SW 1271 (cell line): ENCODE measurements at places on chromosomes 13 and 19.

- no peak for DNase-seq
Measured at GRCh38 chr19:32232449-32232848, 113.0 kb upstream of the ZNF507 start.

DNA sequence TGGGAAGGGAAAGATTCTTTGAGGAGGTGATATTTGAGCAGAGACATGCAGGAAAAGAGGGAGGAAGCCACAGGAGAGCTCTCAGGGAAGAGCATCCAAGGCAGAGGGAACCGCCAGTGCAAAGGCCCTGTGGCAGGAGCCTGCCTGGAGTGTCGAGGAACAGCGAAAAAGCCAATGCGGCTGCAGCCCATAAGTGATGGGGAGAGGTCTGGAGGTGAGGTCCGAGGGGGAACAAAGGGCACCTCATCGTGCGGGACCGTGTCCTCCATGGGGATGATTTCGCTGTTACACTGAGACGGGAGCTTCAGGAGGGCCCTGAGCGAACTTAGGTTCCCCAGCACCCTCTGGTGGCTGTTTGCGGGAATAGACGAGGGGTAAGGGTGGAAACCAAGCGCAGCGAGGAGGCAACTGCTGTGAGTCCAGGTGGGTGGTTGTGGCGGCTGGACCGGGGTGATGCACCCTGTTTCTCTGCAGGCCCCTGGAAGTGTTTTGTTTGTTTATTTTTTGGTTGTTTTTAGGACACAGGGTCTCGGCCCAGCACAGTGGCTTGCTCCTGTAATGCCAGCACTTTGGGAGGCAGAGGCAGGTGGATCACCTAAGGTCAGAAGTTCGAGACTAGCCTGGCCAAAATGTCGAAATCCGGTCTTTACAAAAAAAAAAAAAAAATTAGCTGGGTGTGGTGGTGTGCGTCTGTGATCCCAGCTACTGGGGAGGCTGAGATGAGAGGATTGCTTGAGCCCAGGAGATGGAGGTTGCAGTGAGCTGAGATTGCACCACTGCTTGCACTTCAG lies 5.9 kb upstream of the EHD2 start:
- DNase-seq, result peak; percentile 18

GRCh38 chr19:33688171-33688992 lies 66.6 kb downstream of the CHST8 start:
- no peak for DNase-seq

DNA sequence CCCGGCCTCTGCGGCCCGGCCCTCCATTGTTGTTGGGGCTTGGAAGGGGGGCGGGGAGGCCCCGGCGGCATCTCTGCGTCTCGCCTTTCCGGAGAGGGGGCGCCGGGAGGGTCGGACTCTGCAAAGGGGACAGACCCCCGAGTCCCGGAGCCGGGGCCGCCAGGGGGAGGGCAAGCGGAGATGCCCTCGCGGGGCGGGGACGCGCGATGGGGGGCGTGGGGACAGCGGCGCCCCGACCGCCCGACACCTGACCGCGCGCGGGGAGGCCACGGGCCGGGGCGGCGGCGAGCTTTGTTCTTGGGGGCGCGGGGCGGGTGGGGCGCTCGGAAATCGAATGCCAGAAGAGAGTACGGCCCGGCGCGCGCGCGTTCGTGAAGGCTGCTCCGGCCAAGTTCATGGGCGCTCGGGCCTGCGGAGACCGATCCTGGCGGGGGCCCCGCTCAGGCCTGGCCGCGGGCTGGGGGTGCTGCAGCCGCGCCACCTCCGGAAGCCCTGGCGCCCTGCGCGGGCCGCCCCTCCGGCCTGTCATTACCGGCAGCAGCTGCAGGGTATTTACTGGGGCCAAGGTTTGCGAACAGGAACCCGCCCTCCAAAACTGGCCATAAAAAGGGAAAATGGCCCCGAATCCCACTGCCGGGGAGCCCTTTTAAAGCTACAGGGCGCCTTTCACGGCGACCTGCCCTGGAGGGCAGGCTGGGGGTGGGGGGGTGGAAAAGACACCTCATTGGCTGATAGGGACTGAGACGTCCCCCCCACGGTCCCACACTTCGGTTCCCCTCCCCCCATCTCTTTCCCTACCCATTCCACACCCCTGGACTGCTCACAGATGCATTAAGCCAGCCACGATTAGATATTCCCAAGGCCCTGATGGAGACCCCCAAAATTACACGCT lies 11.1 kb upstream of the NANOS3 start:
- no peak for DNase-seq

DNA sequence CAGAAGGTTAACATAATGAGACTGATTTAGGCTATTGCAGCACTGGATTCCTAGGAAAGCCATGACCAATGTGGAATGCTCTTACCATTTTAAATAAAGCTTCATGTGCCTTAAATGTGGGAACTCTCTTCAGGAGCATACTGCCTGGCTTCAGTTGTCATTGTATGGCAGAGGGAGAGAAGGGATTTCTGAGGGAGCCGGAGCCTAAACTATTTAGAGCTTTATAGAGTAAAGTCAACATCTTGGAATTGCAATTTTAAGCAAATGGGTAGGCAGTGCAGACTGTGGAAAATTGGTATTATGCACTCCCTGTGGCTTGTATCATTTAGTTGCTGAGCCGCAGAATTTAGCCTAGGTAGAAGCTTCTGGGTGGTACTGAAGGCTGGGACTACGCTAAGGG lies 2041.4 kb downstream of the PCDH9 start:
- no peak for DNase-seq

DNA sequence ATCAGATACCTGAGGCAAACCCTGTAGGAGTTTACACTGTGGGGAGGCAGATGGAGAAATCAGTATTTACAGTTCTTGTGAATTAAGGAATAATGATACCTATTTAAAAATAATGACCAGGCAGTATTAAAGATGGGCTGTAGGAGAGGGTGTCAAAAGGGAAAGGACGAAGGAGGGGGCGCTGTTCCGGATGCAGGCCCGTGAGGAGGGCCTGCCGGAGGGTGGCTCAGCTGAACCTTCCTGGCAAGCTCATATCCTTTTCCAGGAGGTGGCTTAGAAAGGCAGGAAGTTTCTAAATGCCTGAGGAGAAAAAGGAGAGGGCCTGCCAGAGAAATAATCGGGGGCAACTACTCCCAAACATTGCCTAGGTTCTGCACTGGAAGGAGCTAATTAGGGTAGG lies 46.6 kb downstream of the MBNL2 start:
- peak; percentile 17 for DNase-seq

DNA sequence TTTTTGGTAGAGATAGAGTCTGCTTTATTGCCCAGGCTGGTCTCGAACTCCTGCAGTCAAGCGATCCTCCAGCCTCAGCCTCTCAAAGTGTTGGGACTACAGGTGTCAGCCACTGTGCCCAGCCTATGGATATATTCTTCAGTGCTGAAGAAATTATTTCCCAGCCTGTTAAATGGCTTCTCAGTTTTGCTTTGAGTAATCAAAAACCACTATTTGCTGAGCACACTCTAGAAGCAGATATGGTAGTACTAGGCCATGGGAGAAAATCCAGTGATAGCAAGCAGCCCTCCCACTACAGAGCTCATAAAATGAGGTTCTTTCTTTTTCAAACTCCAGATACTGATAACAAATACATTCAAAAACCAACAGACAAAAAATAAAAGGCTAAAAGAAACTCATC lies 80.6 kb upstream of the CLDN10 start:
- DNase-seq, result no peak

GRCh38 chr13:23866420-23867026 lies 22.7 kb downstream of the MIPEP start:
- no peak for DNase-seq

- DNase-seq, result no peak
Measured at GRCh38 chr19:57689750-57690149, 8.0 kb downstream of the ZNF551 start.

GRCh38 chr13:32545083-32545482 lies 6.5 kb upstream of the N4BP2L2 start:
- no peak for DNase-seq
